ENCODE measurements at places on chromosomes 13 and 19. TPM values are rescaled to one million over a fixed set of nuclear protein-coding genes. Genes with fewer than 3 reads are reported as not detected.

DNA sequence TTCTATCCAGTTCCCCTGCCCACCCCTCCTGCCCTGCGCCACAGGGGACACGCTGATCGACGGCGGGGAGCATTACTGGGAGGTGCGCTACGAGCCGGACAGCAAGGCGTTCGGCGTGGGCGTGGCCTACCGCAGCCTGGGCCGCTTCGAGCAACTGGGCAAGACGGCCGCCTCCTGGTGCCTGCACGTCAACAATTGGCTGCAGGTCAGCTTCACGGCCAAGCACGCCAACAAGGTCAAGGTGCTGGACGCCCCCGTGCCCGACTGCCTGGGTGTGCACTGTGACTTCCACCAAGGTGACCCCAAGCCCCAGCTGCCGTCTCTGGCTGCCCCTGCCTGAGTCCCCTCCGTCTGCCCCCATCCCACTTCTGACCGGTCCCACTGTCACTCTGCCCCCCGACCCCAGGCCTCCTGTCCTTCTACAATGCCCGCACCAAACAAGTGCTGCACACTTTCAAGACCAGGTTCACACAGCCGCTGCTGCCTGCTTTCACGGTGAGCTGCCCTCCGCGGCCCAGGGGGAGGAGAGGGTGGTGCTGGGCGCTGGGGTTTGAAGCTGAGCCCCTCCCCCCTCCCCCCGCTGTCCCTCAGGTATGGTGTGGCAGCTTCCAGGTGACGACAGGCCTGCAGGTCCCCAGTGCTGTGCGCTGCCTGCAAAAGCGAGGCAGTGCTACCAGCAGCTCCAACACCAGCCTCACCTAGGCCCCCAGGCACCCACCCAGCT is 15.5 kb downstream of the STAP2 start:
- DNase-seq = no peak

- DNase-seq = no peak
Measured at GRCh38 chr13:75740031-75740430, 103.9 kb downstream of the LMO7 start.

- no peak for DNase-seq
Measured at GRCh38 chr19:30745476-30745985, 373.3 kb downstream of the ZNF536 start.

- DNase-seq = no peak
Measured at GRCh38 chr19:1018393-1018792, 2.5 kb downstream of the TMEM259 start.

GRCh38 chr13:112132142-112132541 is 65.2 kb downstream of the SOX1 start:
- no peak for DNase-seq

DNA sequence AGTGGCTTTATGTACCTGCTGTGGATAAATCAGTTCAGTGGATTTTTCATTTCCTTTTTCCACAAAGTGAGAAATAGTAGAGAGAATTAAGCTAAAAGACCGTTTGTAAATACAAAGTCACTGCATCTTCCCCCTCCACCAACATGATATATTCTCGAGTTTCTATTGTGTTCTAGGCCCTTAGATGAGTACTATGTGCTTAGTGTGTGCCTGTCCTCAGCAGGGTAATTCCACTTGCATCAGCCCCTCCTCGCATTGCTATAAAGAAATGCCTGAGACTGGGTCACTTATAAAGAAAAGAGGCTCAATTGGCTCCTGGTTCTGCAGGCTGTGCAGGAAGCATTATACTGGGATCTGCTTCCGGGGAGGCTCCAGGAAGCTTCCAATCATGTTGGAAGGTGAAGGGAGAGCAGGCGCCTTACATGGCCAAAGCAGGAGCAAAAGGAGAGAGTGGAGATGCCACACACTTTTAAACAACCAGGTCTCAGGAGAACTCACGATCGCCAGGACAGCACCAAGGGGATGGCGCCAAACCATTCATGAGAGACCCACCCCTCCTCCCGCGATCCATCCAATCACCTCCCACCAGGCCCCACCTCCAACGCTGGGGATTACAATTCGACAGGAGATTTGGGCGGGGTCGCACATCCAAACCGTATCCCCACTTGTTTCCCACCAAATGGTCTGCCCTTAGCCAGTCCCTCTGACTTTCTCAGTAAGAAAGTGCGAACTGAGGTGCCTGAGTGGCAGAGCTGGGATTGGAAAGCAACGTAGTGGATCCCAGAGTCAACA is 102.3 kb upstream of the ABCC4 start:
- DNase-seq = peak; percentile 10

GRCh38 chr19:33649627-33650305 is 28.0 kb downstream of the CHST8 start:
- no peak for DNase-seq

- peak; percentile 18 for DNase-seq
Measured at GRCh38 chr13:21219036-21219381, 42.6 kb downstream of the MRPL57 start.

KLK14 gene
- 0.79 TPM for total RNA-seq

SLC8A2 gene
- total RNA-seq = not detected

Data from activated naive CD4-positive, alpha-beta T cell treated with anti-CD3 and anti-CD28 coated beads for 36 hours (primary cell).